ENCODE measurements at places on chromosomes 6 and 20.

- DNase-seq = no peak
These were observed 14.1 kb downstream of the GHRH start for GRCh38 chr20:37247547-37247946.

- peak; percentile 89 for DNase-seq
These were observed 20.1 kb downstream of the REV3L start for GRCh38 chr6:111462770-111463391.

DNA sequence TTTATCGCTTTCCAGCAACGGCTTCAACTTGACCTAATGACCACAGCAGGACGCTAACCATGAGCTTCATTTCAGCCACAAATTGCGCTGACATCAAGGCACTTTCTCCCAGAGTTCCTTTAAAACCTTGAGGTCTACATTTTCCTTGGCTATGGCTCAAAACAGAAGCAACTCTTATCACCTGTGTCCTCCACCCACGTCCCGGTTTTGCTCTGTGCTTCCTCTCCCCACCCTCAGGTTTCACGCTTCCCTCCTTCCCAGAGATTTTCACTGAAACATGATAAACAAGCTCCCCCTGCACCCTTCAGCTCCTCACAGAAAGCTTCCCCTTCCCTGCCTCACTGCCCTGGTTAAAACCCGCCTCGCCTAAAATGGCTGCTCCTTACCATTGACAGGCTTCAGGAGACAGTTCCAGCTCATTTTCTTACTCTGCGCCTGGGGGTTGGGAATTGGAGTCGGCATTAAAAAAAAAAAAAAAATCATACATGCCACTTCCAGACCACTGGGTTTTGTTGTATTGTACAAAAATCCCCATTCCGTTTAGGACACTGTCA, 229.5 kb downstream of the UBE3D start:
- DNase-seq = no peak

DNA sequence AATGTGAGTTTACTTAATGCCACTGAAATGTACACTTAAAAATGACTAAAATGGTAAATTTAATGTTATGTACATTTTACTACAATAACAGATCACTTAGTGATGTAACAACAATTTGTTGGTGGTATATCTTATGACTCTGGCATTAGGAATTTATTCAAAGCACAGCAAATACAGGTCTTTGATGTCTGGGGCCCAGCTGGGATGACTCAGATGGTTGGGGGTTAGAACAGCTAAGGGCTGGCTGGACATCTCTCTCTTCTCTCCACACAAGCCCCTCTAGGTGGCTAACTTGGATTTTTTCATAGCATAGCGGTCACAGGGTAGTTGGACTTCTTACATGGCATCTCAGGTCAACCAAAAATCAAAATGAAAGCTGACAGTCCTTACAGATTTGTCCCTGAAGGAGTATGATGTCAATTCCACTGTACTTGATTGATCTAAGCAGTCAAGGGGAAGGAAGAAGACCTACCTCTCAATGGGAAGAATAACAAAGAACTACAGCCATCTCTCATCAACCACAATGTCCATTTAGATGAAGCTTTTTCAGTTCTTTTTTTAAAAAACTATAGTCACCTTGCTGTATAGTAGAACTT, 37.5 kb upstream of the LCA5 start:
- DNase-seq = peak; percentile 92

GRCh38 chr6:37175332-37176267, 5.6 kb downstream of the PIM1 start:
- DNase-seq = no peak

- DNase-seq = no peak
These were observed 28.4 kb upstream of the RAB32 start for GRCh38 chr6:146515212-146515611.

GRCh38 chr6:106539936-106540335, 89.4 kb downstream of the RTN4IP1 start:
- no peak for DNase-seq

DNA sequence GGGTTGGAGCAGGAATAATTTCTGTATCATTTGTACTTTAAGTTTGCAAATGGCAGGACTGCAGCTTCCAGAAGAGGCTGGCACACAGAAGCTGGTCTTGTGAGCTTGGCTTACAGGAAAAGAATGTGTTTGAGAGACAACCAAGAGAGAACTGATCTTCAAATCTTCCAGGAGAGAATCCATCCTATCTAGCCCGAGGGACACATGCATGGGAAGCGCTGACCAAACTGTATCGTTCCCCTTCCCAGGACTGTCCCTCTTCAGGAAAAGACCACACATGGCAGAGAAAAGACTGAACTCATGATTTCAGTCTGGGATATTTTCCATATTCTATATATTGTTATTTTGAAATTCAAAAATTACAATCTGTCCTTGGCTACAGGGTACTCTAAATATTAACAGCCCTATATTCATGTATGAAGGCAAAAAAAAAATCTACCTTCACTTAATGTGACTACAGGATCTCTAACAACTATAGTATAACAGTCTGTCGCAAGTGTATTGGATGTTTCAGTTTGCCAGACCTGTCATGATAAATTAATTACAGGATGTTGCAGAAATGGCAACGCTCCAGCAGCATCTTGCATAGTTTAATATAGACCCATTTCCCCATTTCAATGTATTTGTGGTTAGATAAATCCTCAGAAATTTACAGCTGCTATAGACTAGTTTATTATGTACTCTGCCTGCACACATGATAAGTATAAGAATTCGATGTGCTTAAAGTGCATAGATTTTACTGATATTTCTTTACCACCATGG, 99.4 kb downstream of the MYB start:
- peak; percentile 74 for DNase-seq

GRCh38 chr20:50655311-50655880, 35.9 kb downstream of the RIPOR3 start:
- DNase-seq = peak; percentile 83

- no peak for DNase-seq
These were observed 600.5 kb upstream of the GJE1 start for GRCh38 chr6:141532211-141532610.

- no peak for DNase-seq
These were observed 193.6 kb downstream of the NKAIN2 start for GRCh38 chr6:123997223-123997622.

DNA sequence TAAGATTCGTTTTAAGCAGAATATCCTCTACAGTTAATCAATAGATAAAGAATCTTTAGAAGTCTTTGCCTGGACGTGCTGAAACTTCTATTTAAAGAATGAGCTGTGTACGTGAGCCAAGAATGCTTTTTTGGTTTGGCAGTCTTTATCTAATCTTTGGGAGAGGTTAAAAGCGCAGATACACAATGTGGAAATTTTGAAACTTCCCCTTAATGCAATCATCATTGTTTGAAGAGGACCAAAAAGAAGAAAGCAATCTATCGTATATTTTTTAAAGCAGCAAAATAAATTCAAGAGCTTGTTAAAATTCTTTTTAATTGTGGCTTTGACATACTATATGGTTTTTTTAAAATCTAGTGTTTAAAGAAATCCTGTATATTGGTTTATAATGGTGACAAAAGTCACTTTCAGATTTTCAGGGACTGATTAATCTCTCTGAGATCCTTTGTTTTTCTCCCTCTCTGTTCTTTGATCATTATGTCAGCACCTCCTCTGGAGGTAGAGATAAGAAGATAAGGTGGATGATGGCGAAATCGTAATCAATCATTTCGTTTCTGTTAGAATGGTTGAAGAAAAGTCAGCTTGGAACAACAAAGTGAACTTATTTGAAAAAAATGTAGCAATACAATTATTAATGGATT, 92.1 kb upstream of the FAM184A start:
- peak; percentile 18 for DNase-seq

- peak; percentile 91 for DNase-seq
These were observed 10.6 kb upstream of the FAM8A1 start for GRCh38 chr6:17589406-17590096.

DNA sequence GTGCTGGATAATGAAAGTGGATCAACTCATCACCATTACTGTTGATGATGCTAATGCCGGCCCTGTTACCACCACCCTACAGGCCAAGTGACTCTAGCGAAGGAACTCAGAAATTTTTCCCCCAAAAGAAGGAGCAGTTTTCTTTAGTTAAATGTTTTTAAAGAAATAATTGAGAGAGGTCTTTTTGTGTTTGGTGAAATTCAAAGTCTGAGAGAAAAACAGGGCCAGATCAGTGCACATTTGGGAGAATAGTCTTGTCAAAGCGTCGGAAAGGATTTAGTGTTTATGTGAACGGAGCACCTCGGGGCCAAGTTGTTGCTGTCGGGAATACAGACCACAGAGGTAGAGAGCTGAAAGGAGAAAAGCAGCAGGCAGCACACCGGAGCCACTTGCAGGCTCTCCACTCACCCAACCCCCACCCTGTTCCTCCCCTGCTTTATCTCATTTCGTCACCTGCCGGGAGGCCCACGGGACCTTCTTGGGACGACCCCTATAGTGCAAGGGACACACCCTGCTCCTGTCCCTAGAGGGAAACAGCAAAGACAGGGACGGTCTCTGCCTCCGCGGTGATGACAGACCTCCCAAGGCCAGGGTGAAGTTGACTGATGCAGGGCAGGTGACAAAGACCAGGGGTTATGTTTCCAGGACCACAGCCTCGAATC, 6.8 kb downstream of the TFAP2B start:
- no peak for DNase-seq

GRCh38 chr20:3854462-3854871, 7.8 kb downstream of the MAVS start:
- DNase-seq = no peak

GRCh38 chr20:24629668-24630067, 160.2 kb downstream of the SYNDIG1 start:
- peak; percentile 21 for DNase-seq

DNA sequence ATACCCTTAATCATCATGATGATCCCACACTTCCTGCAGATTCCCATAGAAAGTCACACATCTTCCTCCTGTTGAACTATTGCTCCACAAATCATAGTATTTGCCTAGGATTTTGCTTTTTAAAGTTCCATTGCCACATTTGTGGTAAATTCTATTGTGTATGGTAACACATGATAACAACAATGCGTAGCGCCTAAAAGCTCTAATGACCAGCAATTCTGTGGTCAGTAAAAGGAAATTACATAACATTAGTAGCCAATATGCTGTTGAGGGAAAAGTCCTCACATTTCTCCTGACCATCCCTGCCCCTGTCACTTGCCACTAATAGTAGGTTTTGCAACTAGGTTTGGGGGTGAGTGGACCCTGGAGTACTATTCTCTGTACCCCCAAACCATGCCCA, 31.8 kb upstream of the PDE7B start:
- peak; percentile 40 for DNase-seq

GRCh38 chr20:19024296-19025035, 188.0 kb upstream of the SLC24A3 start:
- DNase-seq = no peak

DNA sequence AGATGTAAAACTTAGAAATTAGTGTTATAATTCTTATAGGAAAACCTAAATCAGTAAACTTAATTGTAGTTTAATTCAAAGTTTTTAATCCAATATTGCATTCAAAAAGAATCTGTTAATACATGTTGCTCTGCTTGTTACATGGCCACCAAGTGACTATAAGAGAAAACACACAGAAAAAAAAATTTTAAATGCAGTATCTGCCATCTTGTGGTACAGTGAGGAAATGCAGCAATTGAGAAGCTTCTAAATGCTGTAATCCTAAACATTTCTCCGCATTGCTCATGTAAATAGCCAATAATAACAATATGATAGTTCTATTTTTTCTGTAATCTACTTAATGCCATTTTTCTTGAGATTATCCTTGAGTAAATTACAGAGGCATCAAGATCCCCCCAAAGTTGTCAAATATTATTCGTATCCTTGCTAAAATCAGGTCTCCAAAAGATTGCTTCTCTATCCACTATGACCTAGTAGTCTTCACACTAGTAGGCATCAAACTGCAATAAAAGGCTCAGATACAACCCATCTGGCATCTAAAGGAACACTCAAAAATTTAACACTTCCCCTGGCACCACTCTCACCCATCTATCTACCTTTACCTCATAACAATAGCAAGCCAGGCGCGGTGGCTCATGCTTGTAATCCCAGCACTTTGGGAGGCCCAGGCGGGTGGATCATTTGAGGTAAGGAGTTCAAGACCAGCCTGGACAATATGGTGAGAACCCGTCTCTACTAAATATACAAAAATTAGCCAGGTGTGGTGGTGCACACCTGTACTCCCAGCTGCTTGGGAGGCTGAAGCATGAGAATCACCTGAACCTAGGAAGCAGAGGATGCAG, 34.6 kb downstream of the HDAC2 start:
- DNase-seq = peak; percentile 66

GRCh38 chr20:63810730-63811490, 20.2 kb downstream of the ZBTB46 start:
- DNase-seq = no peak

- no peak for DNase-seq
These were observed 59.0 kb upstream of the THEMIS start for GRCh38 chr6:127959869-127960268.

GRCh38 chr20:6709910-6710595, 57.4 kb upstream of the BMP2 start:
- DNase-seq = peak; percentile 69

- no peak for DNase-seq
These were observed 3.2 kb downstream of the SULF2 start for GRCh38 chr20:47782076-47782475.

DNA sequence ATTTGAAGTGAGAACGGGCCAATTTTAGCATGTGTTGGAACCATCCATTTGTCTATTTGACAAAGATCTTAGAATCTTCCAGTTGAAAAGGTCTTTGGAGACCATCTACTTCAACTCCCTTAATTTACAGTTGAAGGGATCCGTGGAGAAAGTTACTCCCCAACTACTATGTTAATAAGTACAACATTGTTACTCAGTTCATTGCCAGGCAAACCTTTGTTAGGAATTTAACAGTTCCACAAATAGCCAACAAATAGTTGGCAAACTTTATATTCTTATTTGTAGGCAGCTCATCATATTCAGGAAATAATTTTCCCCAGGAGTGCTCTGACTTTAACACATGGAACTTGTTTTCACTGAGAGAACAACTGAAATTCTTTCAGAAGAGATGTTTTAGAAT, 81.0 kb upstream of the FLRT3 start:
- DNase-seq = no peak

DNA sequence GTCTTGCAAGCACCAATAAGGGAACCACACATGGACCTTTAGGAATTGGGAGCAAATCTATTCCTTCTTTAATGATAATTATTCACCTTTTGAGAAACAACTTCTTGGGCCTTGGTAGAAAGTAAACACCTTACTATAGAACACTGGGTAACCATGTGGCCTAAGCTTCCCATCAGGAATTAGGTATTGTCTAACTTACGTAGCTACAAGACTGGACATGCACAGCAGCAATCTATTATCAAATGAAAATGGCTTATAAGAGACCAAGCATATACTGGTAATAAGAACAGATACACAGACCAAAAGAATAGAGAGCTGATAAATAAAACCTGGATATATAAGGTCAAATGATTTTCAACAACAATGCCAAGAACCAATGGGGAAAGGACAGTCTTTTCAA, 16.8 kb downstream of the TCP11 start:
- no peak for DNase-seq

GRCh38 chr6:43172104-43173007, 1.3 kb downstream of the SRF start:
- peak; percentile 42 for DNase-seq

DNA sequence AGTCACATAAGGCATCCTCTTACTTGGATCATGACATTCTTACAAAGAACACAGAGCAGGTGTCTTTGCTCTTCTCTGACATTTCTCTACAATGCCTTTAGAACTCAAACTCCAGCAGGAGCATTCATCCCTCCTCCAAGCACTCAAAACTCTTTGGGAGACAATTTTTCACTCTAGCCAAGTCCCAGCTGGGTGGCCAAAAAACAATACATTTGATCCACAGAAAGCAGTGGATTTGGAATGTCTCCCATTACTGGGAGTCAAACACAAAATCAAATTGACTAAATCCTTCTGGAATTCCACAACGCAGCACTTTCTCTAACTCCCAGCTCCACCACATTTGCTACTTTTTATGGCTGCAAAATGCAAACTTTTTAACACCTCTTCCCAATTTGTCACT, 108.6 kb upstream of the VGLL2 start:
- DNase-seq = no peak

Measured in iris pigment epithelial cell (primary cell).